ENCODE measurements at places on chromosomes 1 and 21. TPM values are rescaled to one million over a fixed set of nuclear protein-coding genes. Genes with fewer than 3 reads are reported as not detected.

Gene HLX
- total RNA-seq: 8.2 TPM

Gene EPHA10
- total RNA-seq: 0.88 TPM

Gene HSPB7
- 29.1 TPM for total RNA-seq

Gene CFHR3
- 2.1 TPM for total RNA-seq

- no peaks in the 10 kb centered on the region for H3K36me3 ChIP-seq
- DNase-seq: no peak
- no peaks in the 10 kb centered on the region for H3K27me3 ChIP-seq
These were observed 46.5 kb upstream of the ACTRT2 start for GRCh38 chr1:2974701-2975301.

GRCh38 chr21:34732388-34732821 lies 63.6 kb downstream of the CLIC6 start:
- H3K36me3 ChIP-seq: no peaks in the 10 kb centered on the region
- no peak overlapping the region for H3K4me3 ChIP-seq
- no peak for DNase-seq
- H3K27me3 ChIP-seq: no peaks in the 10 kb centered on the region
- H3K27ac ChIP-seq: no peak overlapping the region

DNA sequence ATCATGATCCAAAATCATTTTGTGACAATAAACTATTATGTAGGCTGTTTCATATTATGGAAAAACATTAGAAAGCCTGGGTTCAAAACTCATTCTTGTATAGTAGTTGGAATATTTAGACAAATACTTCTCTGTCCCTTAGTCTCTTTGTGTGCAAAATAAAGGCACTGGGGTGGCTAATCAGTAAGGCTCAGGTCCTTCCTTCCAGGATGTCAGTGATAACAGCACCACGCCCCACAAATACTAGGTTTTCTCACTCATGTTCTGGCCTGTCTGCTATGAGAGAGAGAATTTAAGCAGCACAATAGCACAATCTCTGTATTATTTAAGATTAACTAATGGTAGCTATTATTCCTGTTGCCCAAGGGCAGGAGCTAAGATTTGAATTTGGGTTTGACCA lies 458.3 kb upstream of the BEND5 start:
- H3K36me3 ChIP-seq: no peaks in the 10 kb centered on the region
- no peaks in the 10 kb centered on the region for H3K27me3 ChIP-seq
- no peak overlapping the region for H3K4me3 ChIP-seq
- no peak overlapping the region for H3K27ac ChIP-seq
- DNase-seq: no peak

GRCh38 chr1:9852004-9852403 lies 28.2 kb upstream of the CLSTN1 start:
- no peaks in the 10 kb centered on the region for H3K27me3 ChIP-seq
- no peaks in the 10 kb centered on the region for H3K36me3 ChIP-seq
- no peaks in the 10 kb centered on the region for H3K4me1 ChIP-seq
- no peak for DNase-seq

DNA sequence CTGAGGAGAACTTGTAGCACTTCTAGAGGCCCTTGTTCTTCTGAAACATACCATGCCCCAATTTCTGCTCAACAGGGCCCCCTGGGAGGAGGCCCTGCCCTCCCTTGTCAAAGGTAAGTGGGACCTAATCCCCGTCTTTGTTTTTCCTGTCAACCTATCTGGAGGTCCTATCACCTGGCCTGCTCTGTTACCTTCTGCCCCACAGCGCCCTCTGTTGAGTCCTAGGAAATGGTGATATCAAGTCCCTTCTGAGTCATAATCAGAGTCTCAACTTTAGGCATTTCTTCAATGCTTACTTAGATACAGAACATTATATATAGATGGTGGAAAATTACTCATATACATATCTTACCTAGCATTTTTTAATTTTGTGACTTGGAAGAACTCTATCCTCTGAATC lies 28.2 kb upstream of the FCRL4 start:
- H3K36me3 ChIP-seq: no peaks in the 10 kb centered on the region
- no peak for DNase-seq
- H3K4me1 ChIP-seq: no peaks in the 10 kb centered on the region
- H3K4me3 ChIP-seq: no peak overlapping the region
- no peaks in the 10 kb centered on the region for H3K27me3 ChIP-seq

GRCh38 chr1:27779122-27779521 lies 6.1 kb downstream of the STX12 start:
- H3K36me3 ChIP-seq: no peaks in the 10 kb centered on the region
- DNase-seq: no peak
- H3K27me3 ChIP-seq: no peaks in the 10 kb centered on the region
- H3K27ac ChIP-seq: no peak overlapping the region
- H3K4me1 ChIP-seq: peaks cover 2% of the 10 kb centered on the region

DNA sequence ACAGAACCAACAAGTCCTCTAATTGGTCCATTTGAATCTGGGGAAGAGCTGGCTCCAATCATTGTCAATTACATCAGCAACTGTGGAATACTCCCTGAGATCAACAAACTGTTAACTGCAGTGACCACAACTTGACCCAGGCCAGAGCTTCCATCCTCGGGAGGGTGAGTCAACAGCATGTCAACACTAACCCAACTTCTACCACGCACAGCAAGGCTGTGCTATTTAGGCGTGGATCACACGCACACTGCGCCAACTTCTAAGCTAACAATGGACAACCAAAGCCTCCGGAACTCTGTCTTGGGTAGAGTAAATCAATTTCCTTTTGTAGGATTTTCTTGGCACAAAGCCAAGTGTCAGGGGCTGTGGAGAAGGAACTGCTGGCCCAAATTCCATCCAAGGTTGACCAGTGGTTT lies 30.4 kb downstream of the APP start:
- peak; percentile 49 for DNase-seq
- no peak overlapping the region for H3K4me3 ChIP-seq
- peaks cover 5% of the 10 kb centered on the region for H3K4me1 ChIP-seq
- no peak overlapping the region for H3K27ac ChIP-seq
- no peaks in the 10 kb centered on the region for H3K36me3 ChIP-seq
- H3K27me3 ChIP-seq: no peaks in the 10 kb centered on the region

DNA sequence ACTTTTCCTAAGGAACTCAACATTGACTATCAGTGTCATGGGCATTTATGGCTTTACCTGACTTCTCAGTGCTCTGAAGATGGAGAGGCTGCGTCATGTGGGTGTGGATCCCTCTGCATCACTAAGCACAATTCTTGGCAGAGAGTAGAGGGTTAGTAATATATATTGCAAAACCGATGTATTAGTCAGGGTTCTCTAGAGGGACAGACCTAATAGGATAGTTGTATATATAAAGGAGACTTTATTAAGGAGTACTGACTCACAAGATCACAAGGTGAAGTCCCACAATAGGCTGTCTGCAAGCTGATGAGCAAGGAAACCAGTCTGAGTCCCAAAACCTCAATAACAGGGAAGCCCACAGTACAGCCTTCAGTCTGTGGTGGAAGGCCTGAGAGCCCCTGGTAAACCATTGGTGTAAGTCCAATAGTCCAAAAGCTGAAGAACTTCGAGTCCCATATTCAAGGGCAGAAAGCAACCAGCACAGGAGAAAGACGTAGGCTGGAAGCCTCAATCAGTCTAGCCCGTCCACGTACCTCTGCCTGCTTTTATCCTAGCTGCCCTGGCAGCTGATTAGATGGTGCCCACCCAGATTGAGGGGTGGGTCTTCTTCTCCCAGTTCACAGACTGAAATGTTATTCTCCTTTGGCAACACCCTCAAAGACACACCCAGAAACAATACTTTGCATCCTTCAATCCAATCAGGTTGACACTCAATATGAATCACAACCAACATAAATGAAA lies 159.7 kb upstream of the NRIP1 start:
- H3K36me3 ChIP-seq: no peaks in the 10 kb centered on the region
- H3K27me3 ChIP-seq: no peaks in the 10 kb centered on the region
- no peak for DNase-seq
- H3K4me3 ChIP-seq: no peak overlapping the region

- no peak for DNase-seq
- H3K27me3 ChIP-seq: no peaks in the 10 kb centered on the region
- no peak overlapping the region for H3K4me3 ChIP-seq
- H3K27ac ChIP-seq: no peak overlapping the region
- H3K4me1 ChIP-seq: no peaks in the 10 kb centered on the region
- no peaks in the 10 kb centered on the region for H3K36me3 ChIP-seq
These were observed 235.7 kb upstream of the RAB4A start for GRCh38 chr1:229035054-229035747.

DNA sequence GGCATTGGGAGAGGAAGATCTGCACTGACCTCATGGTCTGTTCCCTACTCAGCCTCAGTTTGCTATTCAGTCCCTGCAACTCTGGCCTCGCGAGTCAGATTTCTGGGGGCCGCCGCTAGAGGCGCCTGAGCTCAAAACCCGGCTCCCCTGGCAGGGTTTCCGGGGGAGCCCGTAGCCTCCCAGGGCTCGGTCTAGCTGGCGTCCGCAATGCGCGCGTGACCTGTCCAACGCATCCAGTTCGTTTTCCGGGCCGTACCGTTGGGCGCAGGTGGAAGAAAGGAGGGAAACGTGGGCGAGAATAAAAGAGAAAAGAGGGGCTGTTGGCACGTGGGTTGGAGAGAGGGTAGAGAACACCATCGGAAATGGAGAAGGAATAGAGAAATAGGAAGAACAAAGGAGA lies at the start of gene ADAM30:
ADAM30 (minus strand) TSS at position 213 of the 400 bp plus-strand sequence; CDS start at position 34, 179 bp downstream.
- no peaks in the 10 kb centered on the region for H3K27me3 ChIP-seq
- H3K36me3 ChIP-seq: no peaks in the 10 kb centered on the region
- no peaks in the 10 kb centered on the region for H3K4me1 ChIP-seq

DNA sequence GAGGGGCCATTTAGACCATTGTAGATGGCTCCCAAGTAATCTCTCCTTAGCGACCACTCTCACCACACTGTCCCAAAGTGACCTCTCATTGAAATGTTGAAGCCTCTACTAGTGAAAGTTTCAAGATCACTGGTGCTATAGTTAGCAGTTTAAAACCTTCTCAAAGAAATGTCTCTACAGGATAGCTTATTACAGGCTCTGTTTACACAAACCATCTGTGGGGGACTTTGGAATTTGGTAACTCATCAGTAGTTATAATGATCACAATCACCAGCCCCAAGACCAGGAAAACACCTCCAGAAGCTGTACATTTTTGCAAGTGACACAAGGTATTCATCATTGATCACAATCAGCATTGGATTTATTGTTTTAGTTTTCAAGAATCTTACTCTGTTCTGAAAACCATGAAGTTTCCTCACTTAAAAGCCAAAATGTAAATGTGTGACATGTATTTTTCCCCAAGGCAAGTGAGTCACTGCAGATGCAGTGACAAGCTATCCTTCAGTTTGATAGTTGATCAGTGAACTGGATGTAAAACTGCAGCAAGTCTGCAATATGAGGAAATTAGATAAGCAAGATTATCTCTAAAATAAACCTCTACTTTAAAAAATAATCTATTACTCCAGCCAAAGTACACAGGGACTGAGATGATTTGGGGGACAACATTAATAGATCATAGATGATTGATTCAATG lies 41.9 kb downstream of the C21orf91 start:
- H3K27me3 ChIP-seq: no peaks in the 10 kb centered on the region
- H3K27ac ChIP-seq: no peak overlapping the region
- H3K36me3 ChIP-seq: no peaks in the 10 kb centered on the region
- H3K4me3 ChIP-seq: no peak overlapping the region
- DNase-seq: no peak

DNA sequence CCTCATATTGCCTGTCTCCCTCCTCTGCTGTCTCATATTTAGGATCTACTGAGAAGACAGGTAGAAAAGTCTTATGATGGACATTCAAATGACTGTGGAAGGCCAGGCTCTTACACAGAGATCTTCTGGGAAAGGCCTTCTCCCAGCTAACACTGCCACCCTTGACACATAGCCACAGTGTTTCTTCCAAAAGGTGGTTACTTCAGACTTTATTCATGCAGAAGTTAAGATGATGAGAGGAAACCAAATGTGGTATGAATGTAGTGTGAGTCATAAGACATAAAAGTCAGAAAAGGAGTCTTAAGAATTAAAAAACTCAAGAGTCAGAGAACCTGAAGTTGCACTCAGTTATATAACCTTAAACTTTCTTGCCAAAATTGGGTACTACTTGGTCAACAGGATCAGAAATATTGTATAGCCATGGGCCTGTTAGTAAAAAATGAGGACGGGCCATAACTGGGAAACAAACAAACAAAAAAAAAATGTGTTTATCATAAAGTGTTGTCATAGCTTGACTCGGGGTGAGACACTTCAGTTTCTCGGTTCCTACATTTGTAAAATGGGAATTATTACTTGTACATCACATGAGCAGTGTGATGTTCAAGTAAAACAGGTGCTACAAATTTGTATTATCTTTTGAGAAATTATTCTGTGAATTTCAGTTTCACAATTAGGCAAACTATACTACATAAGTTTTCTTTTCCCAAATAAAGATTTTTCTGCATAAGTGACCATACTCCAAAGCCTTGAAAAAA lies 1.2 kb upstream of the DENND1B start:
- H3K36me3 ChIP-seq: no peaks in the 10 kb centered on the region
- no peak for DNase-seq
- H3K27me3 ChIP-seq: no peaks in the 10 kb centered on the region
- H3K4me1 ChIP-seq: peaks cover 8% of the 10 kb centered on the region
